ENCODE measurements at places on chromosomes 6 and 20.

GRCh38 chr20:59948828-59949720, 8.9 kb downstream of the FAM217B start:
- DNase-seq: no peak

- DNase-seq: no peak
Observed at GRCh38 chr20:32574296-32575226, 10.6 kb downstream of the NOL4L start.

GRCh38 chr6:33430991-33431879, 11.4 kb downstream of the SYNGAP1 start:
- DNase-seq: peak; percentile 69

DNA sequence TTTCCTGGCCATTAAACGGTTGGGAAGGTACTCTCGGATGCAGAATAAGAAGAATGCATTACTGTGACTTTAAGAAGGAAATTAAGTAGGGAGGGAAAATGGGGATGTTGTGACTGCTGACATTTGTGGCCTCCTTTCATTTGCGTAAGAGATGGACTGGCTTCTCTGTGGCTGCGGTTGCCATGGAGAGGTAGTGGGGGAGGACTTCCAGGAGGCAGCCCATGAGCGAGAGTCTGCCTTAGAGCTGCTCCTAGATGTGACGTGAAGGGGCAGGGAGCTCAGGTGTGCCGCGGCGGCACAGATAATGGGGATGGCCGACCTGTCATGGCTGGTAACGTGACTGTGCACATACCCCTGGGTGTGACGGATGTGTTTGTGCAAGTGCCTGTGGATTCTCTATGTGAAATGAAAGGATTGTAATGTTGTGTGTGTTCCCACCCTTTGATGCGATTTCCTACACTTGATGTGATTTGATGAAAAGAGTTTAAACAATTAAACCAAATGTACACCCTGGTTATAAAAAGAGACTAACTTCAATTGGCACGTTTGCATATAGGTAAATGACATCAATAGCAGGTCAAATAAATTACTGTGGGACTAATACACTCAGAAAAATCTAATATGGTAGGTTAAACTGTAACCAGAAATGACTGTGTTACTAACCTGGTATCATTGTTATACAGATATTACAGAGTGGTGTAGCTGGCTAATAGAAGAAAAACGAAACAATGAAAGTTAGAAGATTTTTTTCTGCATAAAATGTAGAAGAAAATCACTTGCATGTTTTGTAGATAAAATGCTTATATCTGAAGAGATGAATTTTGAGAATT, 48.9 kb downstream of the HIVEP1 start:
- peak; percentile 41 for DNase-seq

DNA sequence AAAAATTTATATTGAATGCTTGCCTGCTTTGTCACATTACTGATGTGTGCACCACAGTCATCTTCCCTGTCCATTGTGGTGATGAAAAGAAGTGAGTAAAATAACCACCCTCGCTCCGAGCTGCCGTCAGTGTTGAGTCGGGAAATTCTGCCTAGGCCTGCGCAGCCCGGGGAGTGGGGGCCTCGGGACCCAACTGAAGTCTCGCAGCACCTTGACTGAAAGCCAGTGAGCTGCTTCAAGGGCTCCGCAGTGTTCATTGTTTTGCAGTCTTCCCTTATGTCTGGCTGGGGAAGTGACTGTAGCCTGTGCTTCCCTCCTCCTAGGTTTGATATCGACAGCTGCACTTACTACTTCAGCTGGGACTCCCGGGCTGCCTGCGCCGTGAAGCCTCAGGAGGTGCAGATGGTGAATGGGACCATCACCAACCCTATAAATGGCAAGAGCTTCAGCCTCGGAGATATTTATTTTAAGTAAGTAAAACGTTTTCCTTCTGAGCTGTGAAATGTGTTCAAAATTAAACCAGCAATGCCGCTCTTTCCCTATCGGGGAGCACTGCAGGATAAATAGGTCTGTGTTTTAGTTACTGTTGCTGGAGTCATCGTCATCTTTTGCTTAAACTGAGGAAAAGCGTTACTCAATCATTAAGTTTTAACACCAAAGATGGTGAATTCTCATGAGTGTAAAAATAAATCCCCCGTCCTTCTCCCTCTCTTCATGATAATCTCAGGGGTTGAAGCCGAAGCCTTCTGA, 32.7 kb upstream of the SLC22A1 start:
- no peak for DNase-seq

DNA sequence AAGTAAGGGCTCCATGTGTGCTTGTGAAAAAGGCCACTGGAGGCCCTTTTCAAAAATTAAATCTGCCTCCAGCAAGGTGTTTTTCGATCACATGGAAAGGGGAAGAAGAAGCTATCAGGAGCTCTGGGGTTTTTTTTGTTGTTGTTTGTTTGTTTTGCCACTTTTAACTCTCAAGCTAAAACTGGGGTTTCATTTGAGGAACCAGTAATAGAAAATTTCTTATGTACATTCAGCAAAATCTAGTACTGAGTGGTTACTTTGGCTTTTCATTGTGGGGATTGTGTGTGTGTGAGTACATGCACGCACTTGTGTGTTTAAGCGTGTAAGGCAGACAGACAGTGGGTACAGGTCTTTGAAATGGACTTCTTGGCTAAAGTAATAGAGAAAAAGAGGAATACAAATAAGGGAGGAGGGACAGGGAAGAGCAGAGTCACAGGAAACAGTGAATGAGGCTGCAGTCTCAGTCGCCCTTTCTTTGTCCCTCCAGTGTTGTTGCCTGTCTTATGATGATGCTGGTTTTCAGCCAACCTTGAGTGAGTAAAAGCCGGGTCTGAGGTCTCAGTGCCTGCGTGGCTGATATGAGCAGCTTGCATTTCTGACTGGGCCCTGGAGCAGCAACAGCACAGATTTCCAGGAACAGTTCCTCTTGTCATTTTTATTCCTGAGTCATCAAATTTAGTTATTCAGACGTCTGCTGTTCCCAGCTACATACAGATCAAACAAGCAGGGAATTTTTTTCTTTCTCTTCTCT, 26.2 kb downstream of the SLC16A10 start:
- DNase-seq: peak; percentile 7

DNA sequence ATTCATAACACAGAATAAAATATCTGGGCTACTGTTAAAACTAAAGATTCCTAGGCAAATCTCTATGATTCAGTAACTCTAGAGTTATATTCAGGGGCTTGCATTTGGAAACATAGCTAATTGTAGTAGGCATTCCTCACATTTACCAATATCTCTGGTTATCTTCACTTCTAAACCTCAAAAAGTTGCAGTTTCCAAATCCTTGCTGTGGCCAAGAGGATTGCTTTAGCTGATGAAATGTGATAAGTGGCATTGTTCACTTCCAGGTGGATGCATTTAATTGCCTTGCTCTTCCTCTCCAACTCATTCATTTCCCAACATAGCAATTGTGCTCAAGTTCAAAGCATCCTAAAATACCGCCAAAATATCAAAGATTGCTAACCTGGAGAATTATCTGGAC, 246.6 kb downstream of the GRIK2 start:
- no peak for DNase-seq

DNA sequence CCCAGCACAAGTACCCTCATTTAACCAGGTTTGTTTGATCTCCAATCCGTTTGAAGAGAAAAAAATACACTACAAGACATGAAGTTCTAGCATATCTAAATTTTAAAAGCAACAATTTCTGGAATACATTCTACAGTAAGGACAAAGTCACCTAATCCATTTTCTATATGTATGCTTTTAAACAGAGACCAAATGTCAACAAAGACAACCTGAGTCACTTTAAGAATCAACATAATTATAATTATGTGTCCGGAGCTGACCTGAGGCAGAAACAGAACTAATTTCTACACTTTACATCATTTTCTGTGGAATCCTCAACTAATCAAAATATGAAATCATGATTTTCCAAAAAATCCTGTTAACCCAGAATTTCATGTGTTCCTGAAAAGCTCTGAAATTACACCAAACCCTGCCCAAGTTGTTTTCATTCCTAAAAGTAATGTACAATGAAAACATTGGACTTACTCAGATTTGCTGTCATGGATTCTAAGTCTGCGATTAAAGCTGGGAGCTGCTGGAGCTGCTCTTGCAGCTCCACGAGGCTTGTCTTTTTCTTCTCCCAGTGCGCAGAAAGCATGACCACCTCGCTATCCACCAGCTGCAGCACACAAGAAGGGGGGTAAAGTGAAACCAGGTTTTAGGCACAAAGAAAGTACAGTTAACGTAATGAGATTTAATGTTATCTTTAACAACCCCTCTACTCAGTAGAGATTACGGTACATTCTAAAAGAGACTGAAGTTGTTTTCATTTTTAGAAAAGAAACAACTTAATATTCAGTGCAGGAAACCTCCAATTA, 35.8 kb downstream of the DTNBP1 start:
- DNase-seq: no peak

All from activated CD8-positive, alpha-beta memory T cell treated with anti-CD3 and anti-CD28 coated beads for 4 hours (primary cell).